CD4-positive, alpha-beta T cell treated with Interleukin-2 at 100 ng/mL for 4 hours (primary cell): ENCODE measurements at places on chromosomes 4 and X.

DNA sequence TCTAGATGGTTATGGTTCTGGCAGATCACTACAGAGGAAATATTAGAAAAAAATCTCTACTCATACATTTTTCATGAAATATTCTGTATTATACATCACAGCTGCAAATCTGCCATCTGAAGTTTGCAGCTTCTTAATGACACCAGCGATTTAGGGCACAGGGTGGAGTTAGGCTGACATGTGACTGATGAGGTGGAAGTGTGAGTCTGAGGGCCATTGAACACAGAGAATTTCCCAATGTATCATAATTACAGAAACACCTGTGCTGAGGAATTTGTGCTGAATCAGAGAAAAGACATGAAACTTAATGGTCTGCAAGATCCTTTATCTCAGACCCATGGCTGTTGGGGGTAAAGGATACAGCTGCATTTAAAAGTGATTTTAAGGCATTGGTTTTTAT is 2025.6 kb upstream of the AGA start:
- DNase-seq = no peak

DNA sequence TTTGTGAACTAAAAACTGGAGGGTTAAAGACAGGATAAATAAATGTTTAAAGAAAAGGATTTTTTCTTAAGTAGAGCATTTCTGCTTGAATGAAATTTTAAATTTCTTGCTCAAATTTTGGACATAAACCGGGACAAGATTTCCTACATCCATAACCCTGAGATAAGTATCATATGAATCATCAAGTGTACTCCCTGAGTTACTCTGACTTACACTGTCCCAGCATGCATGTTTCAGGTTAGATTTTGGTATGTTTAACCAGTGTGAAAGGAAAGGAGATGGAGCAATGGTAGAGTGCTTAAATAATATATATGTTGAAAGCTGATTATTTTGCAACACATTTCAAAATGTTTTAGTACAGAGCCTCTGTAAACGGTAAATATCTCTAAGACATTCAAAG is 175.2 kb downstream of the ADGRL3 start:
- no peak for DNase-seq

DNA sequence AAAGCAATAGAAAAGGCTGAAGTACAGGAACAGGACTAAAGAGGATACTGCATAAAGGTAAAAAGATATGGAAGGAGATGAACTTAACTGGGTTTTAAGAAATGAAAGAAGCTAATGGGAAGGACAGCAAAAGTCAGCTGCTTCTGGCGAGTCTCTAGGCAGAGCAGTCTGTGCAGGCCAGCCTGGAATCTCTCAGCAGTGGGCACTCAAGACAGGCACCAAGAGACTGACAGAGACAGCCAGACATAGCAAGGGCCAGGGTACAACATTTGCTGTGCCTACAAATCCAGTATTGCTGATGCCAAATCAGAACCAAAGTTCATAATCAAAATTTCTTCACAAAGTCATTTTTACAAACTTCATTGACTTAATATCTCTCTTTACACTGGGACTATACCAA is 62.4 kb downstream of the SPOCK3 start:
- no peak for DNase-seq

- DNase-seq = no peak
Measured at GRCh38 chr4:8185930-8186329, 13.2 kb upstream of the SH3TC1 start.

- no peak for DNase-seq
Measured at GRCh38 chrX:38662640-38663039, 101.3 kb downstream of the TSPAN7 start.

DNA sequence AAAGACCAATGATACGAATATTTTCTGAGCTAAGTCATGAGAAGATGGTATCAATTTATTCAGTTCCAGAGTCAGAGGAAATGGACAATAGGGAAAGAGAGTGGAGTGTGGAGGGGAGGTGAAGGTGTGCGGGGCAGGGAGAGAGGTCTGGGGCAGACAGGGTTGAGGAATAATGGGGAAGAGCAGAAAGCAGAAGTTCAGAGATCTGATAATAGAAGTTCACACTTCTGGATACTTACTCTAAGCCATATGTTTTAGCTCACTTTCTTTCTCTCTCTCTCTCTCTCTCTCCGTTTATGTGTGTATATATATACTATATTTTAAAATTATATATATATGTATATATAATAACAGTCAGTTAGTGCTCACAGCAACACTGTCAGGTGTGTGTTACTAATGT is 40.4 kb downstream of the FOXR2 start:
- no peak for DNase-seq
